CD8-positive, alpha-beta memory T cell (primary cell): ENCODE measurements at places on chromosomes 6 and 20.

DNA sequence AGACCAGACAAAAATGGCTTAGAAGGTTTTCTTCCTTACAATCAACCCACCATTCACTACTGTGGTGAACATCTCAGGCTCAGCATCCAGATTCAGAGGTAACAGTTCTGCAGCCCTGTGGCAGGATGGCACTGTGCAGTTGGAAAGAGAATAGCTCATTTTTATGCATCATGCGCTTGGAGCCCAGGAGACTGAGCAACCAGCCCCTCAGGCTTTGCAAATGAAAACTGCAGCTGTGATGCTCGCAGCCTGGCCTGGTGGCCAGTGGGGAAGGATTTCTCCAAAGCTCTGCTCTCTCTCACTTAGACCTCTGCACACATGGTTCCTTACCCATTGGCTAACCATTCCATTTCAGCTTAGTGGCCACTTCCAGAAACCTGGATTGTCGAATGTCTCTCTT lies 45.8 kb downstream of the GABRR2 start:
- no peak overlapping the region for H3K4me3 ChIP-seq
- no peaks in the 10 kb centered on the region for H3K4me1 ChIP-seq
- H3K27ac ChIP-seq: no peak overlapping the region
- no peak for DNase-seq
- H3K36me3 ChIP-seq: no peaks in the 10 kb centered on the region
- peaks cover 5% of the 10 kb centered on the region for H3K27me3 ChIP-seq

- H3K4me3 ChIP-seq: no peak overlapping the region
- H3K27ac ChIP-seq: no peak overlapping the region
- no peaks in the 10 kb centered on the region for H3K4me1 ChIP-seq
These were observed 679.5 kb upstream of the NRSN1 start for GRCh38 chr6:23446469-23446967.

GRCh38 chr6:45920819-45921511 lies 94.7 kb downstream of the CLIC5 start:
- H3K27ac ChIP-seq: no peak overlapping the region
- H3K4me3 ChIP-seq: no peak overlapping the region
- DNase-seq: no peak

- no peaks in the 10 kb centered on the region for H3K4me1 ChIP-seq
- H3K27ac ChIP-seq: no peak overlapping the region
- no peak for DNase-seq
- no peak overlapping the region for H3K4me3 ChIP-seq
These were observed 96.5 kb downstream of the ERMARD start for GRCh38 chr6:169847901-169848311.

GRCh38 chr6:132818404-132819359 lies 4.3 kb downstream of the RPS12 start:
- peaks cover 29% of the 10 kb centered on the region for H3K36me3 ChIP-seq
- no peak overlapping the region for H3K4me3 ChIP-seq
- no peak for DNase-seq
- peaks cover 34% of the 10 kb centered on the region for H3K4me1 ChIP-seq
- no peaks in the 10 kb centered on the region for H3K27me3 ChIP-seq

GRCh38 chr6:150534553-150534952 lies 65.1 kb upstream of the PLEKHG1 start:
- no peaks in the 10 kb centered on the region for H3K4me1 ChIP-seq
- no peaks in the 10 kb centered on the region for H3K36me3 ChIP-seq
- no peak for DNase-seq

- H3K4me1 ChIP-seq: no peaks in the 10 kb centered on the region
- H3K27ac ChIP-seq: no peak overlapping the region
- H3K4me3 ChIP-seq: no peak overlapping the region
- H3K36me3 ChIP-seq: no peaks in the 10 kb centered on the region
These were observed 40.1 kb downstream of the TBPL1 start for GRCh38 chr6:133992992-133993680.

- H3K36me3 ChIP-seq: no peaks in the 10 kb centered on the region
- peaks cover 15% of the 10 kb centered on the region for H3K4me1 ChIP-seq
- no peaks in the 10 kb centered on the region for H3K27me3 ChIP-seq
These were observed 706 bp upstream of the SNX14 start for GRCh38 chr6:85594197-85594930.

DNA sequence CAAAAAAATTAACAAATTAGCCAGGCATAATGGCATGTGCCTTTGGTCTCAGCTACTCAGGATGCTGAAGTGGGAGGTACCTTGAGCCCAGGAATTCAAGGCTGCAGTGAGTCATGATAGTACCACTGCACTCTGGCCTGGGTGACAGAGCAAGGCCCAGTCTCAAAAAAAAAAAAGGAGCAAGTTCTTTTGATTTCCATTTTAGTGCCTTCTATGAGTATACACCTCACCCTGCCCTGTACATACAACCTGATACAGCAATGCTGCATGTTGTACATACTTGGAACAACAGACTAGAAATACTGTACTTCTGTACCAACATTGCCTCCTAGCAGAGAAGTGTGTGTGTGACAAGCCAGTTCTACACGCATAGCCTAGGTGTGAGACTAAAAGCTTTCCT lies 97.3 kb upstream of the CARMIL1 start:
- no peaks in the 10 kb centered on the region for H3K27me3 ChIP-seq
- H3K4me1 ChIP-seq: no peaks in the 10 kb centered on the region
- no peak overlapping the region for H3K4me3 ChIP-seq
- H3K27ac ChIP-seq: no peak overlapping the region

DNA sequence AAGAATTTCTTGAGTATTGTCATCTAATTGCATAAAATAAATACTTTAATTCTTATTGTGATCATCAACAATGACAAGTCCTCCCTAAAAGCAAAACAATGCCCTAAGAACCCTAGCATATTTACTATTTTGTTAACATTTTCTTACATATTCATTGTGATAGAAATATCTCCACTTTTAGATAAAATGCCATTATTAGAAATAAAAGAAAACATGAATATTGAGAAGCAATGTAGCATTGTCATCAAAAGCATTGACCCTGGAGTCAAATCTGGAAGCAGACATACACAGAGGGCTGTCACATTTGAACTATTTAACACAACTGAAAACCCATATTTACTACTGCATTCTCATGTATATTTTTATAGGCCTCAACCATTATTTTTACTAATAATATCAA lies 257.7 kb downstream of the SYNE1 start:
- no peak overlapping the region for H3K4me3 ChIP-seq
- no peak for DNase-seq
- H3K4me1 ChIP-seq: no peaks in the 10 kb centered on the region
- no peaks in the 10 kb centered on the region for H3K27me3 ChIP-seq
- H3K36me3 ChIP-seq: no peaks in the 10 kb centered on the region

DNA sequence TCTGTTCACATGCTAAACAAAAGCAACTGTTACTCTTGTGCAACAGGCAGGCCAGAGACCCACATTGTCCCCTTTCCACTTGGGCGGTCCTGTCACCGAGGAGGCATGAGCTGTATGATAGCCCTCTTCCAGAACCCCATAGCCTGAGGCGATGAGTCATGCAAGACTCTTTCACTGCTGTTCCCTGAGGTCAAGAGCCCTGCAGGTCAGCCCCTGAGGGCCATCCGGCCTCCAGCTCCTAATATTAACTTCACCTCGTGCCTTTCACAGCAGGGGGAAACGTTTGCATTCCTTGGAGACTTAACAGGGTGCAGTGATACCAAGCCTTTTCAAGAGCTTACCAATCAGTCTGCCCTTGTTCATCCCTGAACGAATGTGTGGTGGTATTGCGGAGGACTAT lies 253.3 kb upstream of the ECI2 start:
- H3K4me1 ChIP-seq: no peaks in the 10 kb centered on the region
- DNase-seq: no peak
- no peaks in the 10 kb centered on the region for H3K27me3 ChIP-seq
- no peak overlapping the region for H3K4me3 ChIP-seq

DNA sequence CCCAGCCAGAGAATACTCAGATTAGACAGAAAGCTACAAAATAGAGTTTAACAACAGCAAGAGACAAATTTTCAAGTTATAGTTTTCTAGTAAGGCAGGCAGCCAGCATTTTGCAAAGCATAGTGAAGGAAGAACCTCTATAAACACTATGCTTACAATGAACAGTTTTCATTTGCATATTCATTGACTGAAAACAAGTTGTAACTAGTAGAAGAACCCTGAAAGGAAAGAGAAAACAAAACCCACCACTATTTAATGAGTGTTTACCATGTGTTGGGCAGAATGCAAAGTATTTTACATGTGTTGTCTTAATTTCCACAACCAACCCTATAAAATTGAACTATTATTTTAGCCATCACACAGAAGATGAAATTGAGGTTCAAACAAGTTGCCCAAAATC lies 196.1 kb downstream of the UBE3D start:
- no peaks in the 10 kb centered on the region for H3K4me1 ChIP-seq
- no peak overlapping the region for H3K4me3 ChIP-seq
- no peak for DNase-seq
- no peaks in the 10 kb centered on the region for H3K36me3 ChIP-seq

- H3K27me3 ChIP-seq: no peaks in the 10 kb centered on the region
- DNase-seq: no peak
- H3K27ac ChIP-seq: no peak overlapping the region
- peaks cover 16% of the 10 kb centered on the region for H3K4me1 ChIP-seq
- H3K36me3 ChIP-seq: no peaks in the 10 kb centered on the region
- H3K4me3 ChIP-seq: no peak overlapping the region
These were observed 38.8 kb upstream of the SPACA1 start for GRCh38 chr6:88008831-88009231.

DNA sequence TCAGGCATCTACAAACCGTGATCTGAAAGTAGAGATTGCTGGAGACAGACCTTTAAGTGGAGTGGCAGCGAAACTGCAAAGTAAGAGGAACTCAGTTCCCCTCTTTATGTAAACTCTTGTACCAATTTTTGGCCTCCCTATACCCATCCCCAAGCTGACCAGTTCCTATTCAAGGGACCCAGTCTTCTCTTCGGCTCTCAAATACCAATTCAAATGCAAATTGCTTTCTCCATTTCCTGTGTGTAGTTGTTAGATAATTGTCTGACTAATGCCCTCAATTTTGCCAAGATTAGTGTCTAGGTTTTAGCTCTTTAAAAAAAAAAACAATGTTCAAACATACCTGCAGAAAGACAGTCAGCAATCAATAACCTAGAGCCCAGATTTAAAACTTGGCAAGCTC lies 150.9 kb downstream of the EYA4 start:
- H3K27me3 ChIP-seq: no peaks in the 10 kb centered on the region
- H3K4me1 ChIP-seq: no peaks in the 10 kb centered on the region
- DNase-seq: no peak
- no peak overlapping the region for H3K4me3 ChIP-seq

DNA sequence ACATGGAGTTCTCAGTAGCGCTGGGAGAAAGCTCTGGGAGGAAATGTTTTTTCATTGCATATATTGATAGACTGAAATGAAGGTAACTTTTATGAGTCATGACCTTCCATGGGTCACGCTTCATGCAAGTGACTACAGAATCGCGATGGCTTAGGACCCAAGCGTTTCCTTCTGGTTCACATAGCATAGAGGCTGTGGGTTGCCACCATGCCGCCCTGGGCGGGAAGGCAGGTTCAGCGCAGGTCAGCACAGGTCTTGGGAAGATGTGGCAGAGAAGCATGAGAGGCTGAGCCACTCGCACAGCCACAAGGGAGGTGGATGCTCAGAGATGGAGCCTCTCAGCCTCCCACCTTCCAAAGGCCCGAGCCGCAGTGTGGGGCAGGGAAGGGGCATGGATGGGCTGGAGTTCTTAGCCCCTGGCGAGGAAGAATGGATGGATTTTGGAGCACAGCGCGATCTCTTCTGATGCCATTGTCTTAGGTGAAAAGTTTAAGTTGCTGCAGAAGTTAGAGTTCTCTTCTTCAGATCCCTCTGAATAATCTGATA lies 219.5 kb downstream of the SMOC2 start:
- H3K27me3 ChIP-seq: no peaks in the 10 kb centered on the region
- DNase-seq: no peak

- no peaks in the 10 kb centered on the region for H3K4me1 ChIP-seq
- no peak for DNase-seq
- H3K27me3 ChIP-seq: no peaks in the 10 kb centered on the region
- no peaks in the 10 kb centered on the region for H3K36me3 ChIP-seq
- no peak overlapping the region for H3K4me3 ChIP-seq
- no peak overlapping the region for H3K27ac ChIP-seq
These were observed 19.1 kb downstream of the VSTM2L start for GRCh38 chr20:37922016-37922415.

DNA sequence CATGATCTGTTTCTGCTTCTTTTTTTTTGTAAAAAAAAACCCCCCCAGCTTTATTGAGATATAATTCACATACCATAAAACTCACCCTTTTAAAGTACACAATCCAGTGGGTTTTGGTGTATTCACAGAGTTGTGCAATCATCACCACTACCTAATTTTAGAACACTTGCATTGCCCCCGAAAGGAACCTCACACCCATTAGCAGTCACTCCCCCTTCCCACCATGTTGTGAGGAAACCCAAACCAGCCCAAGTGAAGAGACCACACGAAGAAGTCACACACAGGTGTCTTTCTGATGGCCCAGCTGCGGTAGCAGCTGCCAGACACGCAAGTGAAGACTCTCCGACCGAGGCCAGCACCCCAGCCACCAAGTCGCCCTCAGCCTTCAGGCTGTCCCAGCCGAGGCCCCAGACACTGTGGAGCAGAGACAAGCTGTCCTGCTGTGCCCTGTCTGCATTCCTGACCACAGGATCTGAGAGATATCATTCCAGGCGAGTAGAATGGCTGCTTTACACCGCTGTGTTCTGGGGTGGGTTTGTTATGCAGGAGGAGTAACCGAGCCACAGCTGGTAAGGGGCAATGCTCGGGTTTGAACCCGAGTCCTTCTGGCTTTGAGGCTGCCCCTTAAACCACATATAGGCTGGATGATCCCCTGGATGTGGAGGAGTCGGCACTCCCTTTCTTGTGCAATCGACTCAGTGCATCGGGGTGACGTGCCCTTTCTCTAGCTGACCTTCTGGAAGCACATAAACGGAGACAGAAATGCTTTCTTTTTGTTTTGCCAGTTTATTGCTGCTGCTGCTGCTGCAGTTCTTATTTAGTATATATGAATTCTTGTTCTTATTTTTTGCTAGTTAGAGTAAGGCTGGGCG lies 59.1 kb upstream of the PTPN1 start:
- no peaks in the 10 kb centered on the region for H3K36me3 ChIP-seq
- H3K27me3 ChIP-seq: peaks cover 7% of the 10 kb centered on the region
- no peak overlapping the region for H3K4me3 ChIP-seq

DNA sequence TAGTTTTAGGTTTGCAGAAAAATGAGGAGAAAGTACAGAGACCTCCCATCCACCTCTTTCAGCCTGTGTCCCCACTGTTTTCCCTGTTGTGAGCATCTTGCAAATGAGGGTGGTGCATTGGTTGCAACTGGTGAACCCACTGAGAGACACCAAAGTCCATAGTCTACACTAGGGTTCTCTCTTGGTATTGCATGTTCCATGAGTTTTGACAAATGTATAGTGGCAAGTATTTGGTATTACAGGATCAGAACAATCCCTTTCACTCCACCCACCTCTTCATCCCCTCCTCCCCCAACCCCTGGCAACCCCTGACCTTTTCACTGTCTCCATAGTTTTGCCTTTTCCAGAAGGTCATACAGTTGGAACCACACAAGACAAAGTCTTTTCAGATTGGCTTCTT lies 20.1 kb downstream of the ZNF831 start:
- no peak for DNase-seq
- H3K27ac ChIP-seq: no peak overlapping the region
- no peak overlapping the region for H3K4me3 ChIP-seq
- peaks cover 48% of the 10 kb centered on the region for H3K4me1 ChIP-seq
- no peaks in the 10 kb centered on the region for H3K36me3 ChIP-seq

- H3K4me3 ChIP-seq: no peak overlapping the region
- H3K27me3 ChIP-seq: no peaks in the 10 kb centered on the region
- no peaks in the 10 kb centered on the region for H3K4me1 ChIP-seq
- no peak overlapping the region for H3K27ac ChIP-seq
These were observed 19.9 kb downstream of the ZNF451 start for GRCh38 chr6:57109880-57110279.

- H3K4me3 ChIP-seq: no peak overlapping the region
- no peak for DNase-seq
- H3K27ac ChIP-seq: no peak overlapping the region
- H3K36me3 ChIP-seq: no peaks in the 10 kb centered on the region
- H3K4me1 ChIP-seq: no peaks in the 10 kb centered on the region
These were observed 51.2 kb upstream of the UBR2 start for GRCh38 chr6:42512579-42512978.
